Activated CD4-positive, alpha-beta T cell treated with anti-CD3 and anti-CD28 coated beads for 24 hours (primary cell): ENCODE measurements at places on chromosomes 1 and 21.

DNA sequence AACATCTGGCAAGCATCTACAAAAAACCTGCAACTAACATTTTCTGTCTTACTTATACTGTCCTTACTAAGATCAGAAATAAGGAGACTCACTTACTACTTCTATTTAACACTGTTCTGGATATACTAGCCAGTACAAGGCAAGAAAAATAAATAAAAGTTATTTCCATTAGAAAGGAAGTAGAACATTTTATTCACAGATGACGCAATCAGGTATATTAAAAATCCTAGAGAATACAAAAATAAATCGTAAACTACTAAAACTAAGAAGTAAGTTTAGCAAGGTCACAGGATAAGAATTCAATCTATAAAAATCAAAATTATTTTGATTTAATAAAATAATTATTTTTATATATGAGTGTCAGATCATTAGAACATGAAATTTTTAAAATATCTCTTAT lies 264.6 kb downstream of the BARHL2 start:
- DNase-seq, result no peak

- DNase-seq, result no peak
Measured at GRCh38 chr1:41884256-41885230, 34.2 kb downstream of the HIVEP3 start.

GRCh38 chr1:202131956-202132821 lies 9.5 kb downstream of the GPR37L1 start:
- DNase-seq, result no peak

DNA sequence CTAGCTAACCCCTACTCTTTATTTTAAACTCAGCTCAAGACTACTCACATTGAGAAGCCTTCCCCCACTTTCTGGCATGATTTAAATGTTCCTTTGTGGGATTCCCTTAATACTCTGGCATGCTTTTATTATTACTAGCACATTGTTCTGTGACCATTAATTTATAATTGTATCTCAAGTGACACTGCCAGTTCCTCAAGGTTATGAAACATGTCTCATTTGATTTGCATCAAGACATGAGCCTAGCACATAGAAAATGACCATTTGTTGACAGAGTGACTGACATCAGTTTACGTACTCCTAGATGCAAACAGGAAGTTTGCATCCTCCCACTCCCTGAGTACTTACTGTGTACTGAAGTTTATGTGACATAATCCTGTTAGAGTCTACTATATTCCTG lies 15.2 kb downstream of the RGS4 start:
- DNase-seq, result no peak

DNA sequence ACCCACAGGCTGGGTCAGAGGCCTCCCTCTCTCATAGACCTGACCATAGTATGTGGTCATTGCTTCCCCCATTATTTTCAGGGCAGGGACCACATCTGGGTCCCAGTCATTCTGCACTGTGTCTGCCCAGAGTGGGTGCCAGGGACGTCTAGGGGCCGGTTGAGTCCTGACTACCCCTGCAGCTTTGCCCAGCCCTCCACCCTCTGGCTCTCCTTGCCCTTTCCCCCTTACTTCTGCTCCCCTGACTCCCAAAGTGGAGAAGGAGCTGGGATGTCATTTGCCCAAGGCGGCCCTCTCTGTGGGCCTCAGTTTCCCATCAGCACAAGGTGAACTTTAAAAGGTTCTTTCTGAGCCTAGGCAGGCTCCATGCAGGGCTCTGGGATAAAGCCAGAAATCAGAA lies 4.3 kb upstream of the TTC22 start:
- no peak for DNase-seq

GRCh38 chr1:169586067-169586394 lies 250 bp downstream of the F5 start:
- no peak for DNase-seq

DNA sequence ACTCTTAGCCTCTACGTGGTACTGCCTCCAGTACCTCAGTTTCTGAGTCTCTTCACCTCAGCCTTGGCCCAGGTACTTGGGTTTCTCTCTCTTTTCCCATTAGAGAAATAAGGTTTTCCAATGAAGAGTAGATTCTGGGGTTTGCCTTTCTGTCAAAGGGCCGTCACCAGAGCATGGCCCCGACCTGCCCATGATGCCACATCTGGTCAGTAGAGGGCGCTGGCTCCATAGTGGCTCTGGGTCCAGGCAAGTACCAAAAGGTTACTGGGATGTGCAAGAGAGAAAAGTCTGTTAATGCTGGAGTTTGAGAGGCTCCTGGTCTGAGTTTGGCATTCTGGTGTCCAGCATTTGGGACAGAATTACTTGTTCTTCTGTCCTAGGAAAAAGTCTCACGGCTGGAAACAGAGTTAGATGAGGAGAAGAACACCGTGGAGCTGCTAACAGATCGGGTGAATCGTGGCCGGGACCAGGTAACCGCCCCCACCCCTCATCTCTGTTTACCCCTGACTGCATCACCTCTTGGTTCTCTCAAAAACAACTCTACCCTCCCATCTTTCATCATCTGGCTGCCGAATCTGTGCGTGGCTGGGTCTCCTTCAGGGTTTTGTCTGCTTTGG lies 5.3 kb upstream of the TUFT1 start:
- DNase-seq, result peak; percentile 63

GRCh38 chr1:116133696-116134475 lies 22.7 kb downstream of the MAB21L3 start:
- no peak for DNase-seq

DNA sequence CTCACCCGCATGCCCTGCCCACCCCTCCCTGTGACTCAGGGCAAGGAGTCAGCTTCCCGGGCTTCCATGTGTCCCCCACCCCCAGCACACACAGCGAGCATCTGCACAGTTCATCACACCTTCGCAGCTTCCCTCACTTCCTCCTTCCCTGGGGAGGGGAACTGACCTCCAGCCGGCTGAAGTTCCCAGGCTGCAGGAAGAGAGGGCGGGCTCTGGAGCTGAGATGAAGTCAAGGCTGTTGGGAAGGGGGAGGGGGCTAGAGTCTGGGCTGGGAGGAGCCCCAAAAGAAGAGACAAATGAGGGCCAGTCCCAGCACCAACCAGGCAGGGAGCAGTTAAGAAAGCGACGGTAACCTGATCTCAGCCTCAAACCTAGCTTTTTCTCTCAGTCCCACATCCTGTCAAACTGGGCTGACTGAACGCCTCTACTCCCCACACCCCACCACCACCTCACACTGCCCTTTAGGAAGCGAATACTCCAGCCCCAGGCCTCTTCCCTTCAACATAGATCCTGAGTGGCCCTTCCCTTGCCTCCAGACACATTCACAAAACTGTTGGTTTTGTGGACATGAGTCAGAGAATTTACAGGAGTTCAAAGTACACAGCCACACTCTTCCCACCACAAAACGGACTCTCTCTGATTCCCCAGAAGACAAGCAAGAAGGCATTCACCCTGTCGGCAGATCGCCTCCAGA lies 1.8 kb downstream of the RHOC start:
- DNase-seq, result no peak

- DNase-seq, result no peak
Measured at GRCh38 chr1:109270623-109271317, 12.2 kb downstream of the PSRC1 start.

- DNase-seq, result no peak
Measured at GRCh38 chr1:114100148-114100547, 53.5 kb downstream of the SYT6 start.

- no peak for DNase-seq
Measured at GRCh38 chr1:160018900-160019299, 12.9 kb downstream of the PIGM start.

DNA sequence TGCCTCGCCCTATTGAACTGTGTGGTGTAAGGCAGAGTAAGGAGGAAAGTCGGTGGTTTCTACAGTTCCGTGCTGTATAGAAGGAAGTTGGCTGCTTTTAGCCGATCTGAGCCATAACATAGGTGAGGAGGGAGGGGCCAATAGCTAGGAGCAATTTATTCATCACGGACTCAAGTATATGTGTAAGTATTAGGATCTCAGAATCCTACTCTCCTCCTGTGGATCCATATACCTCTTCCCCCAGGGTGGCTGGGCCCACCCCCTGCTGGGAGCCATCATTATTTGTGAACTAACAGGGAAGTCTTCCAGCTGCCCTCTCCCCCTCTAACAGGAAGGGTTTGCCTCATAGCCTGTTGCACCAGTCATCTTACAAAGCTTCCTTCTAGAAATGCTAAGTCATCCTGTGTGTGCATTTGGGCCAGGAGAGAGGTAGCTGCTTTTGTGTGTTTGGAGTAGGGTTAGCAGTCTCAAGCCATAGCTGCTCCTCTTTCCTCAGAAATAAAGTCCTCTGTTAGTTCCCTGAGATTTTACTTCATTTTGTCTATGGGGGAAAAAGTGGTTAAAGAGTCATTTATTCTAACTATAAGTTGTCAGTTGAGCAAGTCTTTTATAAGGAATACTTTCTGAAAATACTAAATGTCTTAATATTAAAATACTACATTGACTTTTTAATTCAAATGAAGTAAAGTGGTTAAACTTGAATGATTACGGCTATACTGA lies 14.9 kb upstream of the CENPS start:
- DNase-seq, result no peak

DNA sequence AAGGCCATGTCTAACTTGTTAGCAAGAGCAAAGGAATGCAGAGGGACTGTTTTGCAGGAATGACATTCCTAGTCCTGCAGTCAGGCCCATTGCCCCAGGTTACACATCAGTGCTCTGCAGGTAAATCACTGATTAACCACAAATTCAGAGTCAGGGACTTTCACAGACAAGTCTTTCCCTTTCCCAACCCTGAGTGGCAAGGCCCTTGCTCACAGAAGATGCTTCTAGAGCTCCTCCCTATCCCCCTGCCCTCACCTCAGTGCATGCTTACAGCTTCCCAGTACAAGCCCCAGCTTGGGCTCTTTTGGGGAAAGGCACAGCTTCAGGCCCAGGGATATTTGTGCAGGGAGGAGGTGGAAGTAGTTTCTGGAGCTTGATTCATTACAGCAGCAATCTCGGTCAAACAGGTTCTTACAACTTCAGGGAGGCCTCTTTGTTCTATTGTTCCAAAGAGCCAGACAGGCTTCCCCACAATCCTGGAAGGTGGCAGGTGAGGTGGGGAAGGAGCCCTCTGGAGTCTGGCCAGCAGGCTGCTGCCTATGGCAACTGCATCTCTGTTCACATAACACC lies 53.9 kb downstream of the CASQ2 start:
- DNase-seq, result no peak

GRCh38 chr1:99643021-99643779 lies 2.7 kb upstream of the PALMD start:
- no peak for DNase-seq

DNA sequence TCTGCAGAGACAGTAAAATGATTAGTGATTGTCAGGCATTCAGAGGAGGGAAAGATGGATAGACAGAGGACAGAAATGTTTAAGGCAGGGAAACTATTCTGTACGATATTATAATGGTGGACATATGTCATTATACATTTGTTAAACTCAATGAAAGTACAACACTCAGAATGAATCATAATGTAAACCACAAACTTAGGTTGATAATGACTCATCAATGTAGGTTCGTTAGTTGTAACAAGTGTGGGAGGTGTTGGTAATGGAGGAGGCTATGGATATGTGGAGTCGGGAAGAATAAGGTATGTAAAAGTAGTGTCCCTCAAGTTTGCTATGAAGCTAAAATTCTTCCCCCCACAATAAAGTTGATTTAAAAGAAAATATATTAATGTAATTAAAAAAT lies 455.0 kb downstream of the BRINP3 start:
- no peak for DNase-seq
